ENCODE measurements at places on chromosomes 13 and 19.

DNA sequence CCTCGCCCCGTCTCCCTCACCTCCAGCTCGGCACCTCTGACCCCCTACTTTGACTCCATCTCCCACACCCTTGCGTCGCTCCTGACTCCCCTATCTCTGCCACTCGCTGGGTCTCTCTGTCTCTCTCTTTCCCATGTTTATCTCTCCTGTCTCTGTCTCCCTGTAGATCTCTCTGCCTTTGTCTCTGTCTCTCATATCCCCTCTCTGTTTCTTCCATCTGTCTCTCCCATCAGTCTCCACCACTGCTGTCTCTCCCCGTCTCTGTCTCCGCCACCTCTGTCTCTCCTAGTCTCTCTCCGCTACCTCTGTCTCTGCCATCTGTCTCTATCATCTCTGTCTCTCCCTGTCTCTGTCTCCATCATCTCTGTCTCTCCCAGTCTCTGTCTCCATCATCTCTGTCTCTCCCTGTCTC lies 12.4 kb upstream of the BBC3 start:
- no peak for DNase-seq

DNA sequence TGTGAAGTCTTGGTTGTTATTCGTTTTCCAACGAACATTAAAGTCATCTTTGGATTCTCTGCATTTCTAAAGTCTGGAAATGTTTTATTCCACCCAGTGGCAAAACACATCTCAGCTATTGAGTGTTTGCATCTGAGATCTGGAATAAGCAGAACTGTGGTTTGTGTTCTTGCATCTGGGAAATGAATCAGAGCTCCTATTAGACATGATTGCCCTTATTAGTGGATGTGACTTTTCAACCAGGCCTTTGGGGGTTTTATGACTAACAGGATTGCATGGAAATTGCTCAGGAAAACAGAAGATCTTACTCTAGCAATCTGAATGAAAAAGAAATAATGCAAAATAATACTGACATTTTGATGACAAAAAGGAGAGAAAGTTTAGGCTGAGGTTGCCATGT lies 488.8 kb downstream of the IRS2 start:
- DNase-seq: no peak

DNA sequence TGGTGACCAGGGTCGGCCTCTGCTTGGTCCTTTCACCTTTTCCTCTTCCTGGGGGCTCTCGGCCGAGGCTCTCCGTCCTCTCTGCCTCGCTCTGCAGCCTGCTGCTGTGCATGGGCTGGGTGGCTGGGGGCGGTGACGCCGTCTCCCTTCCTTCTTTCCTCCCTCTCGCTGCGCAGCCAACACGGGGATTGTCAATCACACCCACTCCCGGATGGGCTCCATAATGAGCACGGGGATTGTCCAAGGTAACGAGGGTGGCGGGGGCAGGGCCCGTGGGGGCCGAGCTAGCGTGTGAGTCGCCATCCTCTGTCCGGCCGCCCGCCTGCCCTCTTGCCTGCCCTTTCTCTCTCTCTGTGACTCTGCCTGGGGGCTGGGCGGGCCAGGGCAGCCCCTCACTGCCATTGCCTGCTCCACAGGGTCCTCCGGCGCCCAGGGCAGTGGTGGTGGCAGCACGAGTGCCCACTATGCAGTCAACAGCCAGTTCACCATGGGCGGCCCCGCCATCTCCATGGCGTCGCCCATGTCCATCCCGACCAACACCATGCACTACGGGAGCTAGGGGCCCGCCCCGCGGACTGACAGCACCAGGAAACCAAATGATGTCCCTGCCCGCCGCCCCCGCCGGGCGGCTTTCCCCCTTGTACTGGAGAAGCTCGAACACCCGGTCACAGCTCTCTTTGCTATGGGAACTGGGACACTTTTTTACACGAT lies 7.1 kb downstream of the YIPF2 start:
- no peak for DNase-seq

GRCh38 chr13:41492432-41493260 lies 35.3 kb downstream of the RGCC start:
- DNase-seq: no peak

- DNase-seq: no peak
Measured at GRCh38 chr19:45876411-45877197, 9.3 kb downstream of the IRF2BP1 start.

DNA sequence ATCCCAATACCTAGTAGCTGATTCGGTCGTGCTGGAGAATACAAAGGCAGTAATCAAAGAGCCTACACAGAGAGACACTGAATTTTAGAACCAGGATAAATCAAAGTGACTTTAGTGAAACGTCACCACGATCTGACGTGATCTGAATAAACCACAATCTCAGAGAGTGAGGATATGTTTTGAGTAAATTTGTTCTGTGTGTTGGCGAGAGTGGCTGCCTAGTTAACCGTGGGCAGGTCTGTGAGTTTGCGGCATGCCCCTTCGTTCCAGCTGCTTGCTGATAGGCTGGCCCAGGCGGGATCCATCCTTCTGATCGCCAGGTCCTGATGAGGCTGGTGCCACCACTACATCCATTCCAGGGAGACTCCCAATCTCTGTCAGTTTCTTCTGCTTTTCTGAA lies 40.4 kb downstream of the LRCH1 start:
- no peak for DNase-seq

DNA sequence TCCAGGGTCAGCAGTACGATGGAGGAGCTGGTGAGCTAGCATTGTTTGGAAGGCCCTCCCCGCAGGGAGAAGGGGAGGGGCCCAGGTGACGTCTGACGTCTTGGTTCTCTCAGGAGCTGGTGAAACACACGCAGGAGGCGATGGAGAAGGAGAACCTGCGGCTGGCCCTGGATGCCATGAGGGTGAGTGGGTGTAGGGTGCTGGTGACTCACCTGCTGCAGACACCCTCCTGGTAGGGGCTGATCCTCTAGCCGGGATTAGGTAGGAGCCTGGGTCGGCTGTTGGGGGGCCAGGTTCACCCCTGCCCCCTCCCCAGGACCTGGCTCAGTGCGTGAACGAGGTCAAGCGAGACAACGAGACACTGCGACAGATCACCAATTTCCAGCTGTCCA lies 55.8 kb downstream of the VAV1 start:
- no peak for DNase-seq

GRCh38 chr19:4380254-4380727 lies 20.1 kb downstream of the SH3GL1 start:
- DNase-seq: no peak

GRCh38 chr19:42363614-42364346 lies 26.3 kb downstream of the CNFN start:
- no peak for DNase-seq

DNA sequence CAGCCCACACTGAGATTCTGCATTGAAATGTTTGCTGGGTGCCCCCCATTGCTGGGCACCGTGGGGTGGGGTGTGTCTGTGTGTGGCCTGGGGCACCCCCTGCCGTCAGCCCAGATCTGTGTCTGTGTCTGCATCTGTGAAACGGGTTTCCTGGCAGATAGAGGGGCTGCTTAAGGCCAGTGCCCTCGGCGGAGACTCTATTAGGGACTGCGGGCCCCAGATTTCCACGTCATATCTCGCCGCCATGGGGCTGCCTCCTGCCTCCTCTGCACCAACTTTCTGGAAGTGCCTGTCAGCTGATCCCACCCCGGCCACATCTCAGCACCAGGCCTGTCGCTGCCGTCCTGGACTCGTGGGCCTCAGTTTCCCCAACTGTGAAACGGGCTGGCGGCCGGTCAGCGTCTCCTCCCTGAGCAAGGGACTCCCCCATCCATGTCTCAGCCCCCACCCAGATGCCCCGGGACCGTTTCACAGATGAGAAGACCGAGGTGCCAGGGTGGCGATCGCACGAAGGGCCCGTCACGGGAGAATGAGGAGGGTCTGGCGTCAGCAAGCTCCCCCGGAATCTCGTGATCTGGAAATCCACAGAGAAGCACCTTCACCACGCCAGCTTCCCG lies 21.4 kb downstream of the ARID3A start:
- no peak for DNase-seq

DNA sequence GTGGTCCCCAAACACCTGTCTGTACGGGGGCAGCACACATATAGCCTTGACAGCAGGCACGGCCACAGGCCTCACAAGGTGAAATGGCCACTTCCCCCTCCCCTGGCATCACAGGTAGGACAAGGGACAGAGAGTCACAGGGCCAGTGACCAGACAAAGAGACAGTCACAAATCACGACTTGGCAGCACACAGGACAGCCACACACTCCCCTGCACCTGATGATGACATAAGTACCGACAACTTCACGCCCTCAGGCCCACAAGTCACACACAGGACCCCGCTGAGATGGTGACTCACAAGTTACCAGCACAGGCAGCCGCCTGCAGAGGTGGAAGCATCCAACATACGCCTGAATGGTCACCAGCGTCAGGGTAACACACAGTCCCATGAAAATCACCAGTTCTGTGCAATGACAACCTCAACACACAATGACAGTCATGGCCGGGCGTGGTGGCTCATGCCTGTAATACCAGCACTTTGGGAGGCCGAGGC lies 16.5 kb downstream of the TYK2 start:
- no peak for DNase-seq

GRCh38 chr19:7883796-7884570 lies 4.3 kb upstream of the LRRC8E start:
- no peak for DNase-seq

- DNase-seq: no peak
Measured at GRCh38 chr13:52009946-52010345, 1.3 kb downstream of the ATP7B start.

GRCh38 chr19:53332484-53332883 lies 1.1 kb upstream of the ZNF845 start:
- DNase-seq: no peak

- no peak for DNase-seq
Measured at GRCh38 chr19:39745643-39746042, 7.8 kb upstream of the CLC start.

DNA sequence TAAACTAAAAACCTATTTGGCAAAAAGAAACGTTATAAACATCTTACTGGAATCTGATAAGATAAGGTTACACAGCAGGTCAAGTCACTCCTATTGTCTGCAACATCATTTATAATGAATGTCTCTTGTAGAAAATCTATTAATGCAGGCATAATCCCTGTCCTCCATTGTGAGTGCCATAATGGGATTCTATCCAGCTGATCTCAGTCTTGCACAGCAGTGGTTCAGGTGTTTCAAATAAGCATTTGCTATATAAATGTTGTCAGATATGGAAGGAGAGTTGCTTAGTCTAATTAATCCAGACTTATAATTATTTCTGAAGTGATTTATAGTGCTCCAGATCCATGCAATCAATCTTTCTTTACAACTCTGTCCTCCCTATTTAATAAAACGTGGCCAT lies 186.5 kb upstream of the ATXN8OS start:
- DNase-seq: no peak

GRCh38 chr19:52322429-52322828 lies 13.6 kb upstream of the ZNF610 start:
- DNase-seq: no peak

DNA sequence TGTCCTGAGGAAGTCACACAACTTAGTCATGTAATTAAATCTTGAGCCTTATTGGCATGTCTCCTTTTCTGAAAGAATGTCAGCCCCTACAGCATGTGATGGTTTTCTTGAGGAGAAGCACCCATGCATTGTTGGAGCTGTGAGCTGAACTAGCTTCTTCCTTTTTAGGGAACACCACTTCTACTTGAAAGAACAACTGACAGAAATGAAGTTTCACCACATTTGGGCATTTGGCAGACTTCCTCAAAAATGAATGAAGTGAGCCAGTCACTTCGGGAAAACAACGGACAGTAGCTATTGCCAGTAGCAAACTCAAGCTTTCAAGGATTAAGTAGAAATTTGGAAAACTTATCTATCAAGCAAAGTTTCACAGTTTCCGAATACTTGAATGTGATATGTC lies 1351.3 kb downstream of the EFNB2 start:
- no peak for DNase-seq

GRCh38 chr13:27919934-27920676 lies at the start of gene PDX1:
TSS of gene PDX1 (plus strand) at chr13:27920000. CDS start at chr13:27920139, 139 bp downstream.
- no peak for DNase-seq

DNA sequence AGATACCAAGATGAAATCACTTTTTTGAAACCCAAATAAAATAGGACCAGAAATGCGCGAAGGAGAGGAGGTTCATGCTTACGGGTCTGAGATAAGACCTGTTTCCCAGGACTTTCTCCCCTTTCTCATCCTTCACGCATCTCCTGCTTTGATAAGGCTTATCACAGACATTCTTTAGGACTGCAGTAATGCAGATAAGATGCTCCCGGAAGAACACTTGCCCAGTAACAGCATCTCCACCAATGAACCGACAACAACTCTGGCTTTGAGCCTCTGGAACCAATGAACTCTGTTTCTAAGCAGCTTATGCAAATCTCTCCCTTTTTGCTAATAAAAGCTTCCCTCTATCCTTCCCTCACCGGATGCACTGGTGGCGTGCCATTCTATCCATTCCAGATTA lies 783.4 kb upstream of the ARGLU1 start:
- no peak for DNase-seq

DNA sequence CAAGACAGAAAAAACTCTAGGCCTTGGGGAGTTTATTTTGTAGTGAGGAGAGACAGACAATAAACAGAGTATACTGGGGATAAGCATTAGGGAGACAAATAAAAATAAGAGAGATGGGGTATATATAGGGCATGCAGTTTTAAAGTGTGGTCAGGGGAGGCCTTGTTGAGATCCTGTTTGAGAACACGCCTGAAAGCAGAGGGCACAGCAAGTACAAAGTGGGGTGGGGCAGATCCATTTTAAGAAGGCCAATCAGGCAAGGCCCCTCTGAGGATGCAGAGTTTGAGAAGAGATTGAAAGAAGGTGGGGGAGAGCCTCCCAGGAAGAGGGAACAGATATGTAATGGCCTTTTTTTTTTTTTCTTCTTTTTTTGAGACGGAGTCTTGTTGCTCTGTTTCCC lies 2.1 kb downstream of the PPP2R1A start:
- no peak for DNase-seq

GRCh38 chr13:102045731-102046130 lies 356.1 kb downstream of the FGF14 start:
- no peak for DNase-seq

DNA sequence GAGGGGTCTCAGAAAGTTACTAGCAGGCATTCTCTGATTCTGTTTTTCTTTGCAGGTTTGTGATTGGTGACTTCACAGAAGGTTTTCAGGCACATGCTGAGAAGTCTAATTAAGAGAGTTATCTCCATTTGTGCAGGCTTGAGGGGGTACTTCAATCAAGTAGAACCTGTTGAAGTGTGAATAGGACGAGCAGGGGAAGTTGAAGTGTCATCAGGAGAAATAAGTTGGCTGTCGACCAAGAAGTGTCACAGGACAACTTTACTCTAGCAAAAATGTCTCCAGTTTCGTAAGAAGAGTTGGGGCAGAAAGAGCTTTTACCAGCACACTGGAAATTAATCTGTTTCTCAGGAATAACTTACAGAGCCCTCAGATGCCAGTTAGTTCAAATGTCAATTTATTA lies 576.5 kb upstream of the SLITRK5 start:
- DNase-seq: no peak
